A549 treated with CORT108297 at 1 μM for 4 hours (cell line): ENCODE measurements at places on chromosomes 7 and 10. TPM values are rescaled to one million over a fixed set of nuclear protein-coding genes. Genes with fewer than 3 reads are reported as not detected.

HECW1 gene
- total RNA-seq: 10.2 to 14.6 TPM (median 13.9 TPM) in 5 replicates

WAPL gene
- total RNA-seq: 14.3 to 17.8 TPM (median 15.1 TPM) in 5 replicates

PSD gene
- 0.18 to 0.60 TPM (median 0.46 TPM) in 5 replicates for total RNA-seq

TAS2R4 gene
- 0.08 to 0.21 TPM (median 0.13 TPM) in 5 replicates for total RNA-seq

PPP1R9A gene
- total RNA-seq: 3.1 to 4.9 TPM (median 4.0 TPM) in 5 replicates

SLC13A1 gene
- total RNA-seq: not detected in 5 replicates

BLNK gene
- not detected in 5 replicates for total RNA-seq

FAM25G gene
- 1.1 to 1.8 TPM (median 1.5 TPM) in 3 of 5 replicates, not detected in the others for total RNA-seq

CCL24 gene
- total RNA-seq: not detected in 5 replicates

BCL7B gene
- 60.4 to 77.9 TPM (median 68.9 TPM) in 5 replicates for total RNA-seq

CALCR gene
- total RNA-seq: 0.02 TPM in 1 of 5 replicates, not detected in the others

NPSR1 gene
- total RNA-seq: not detected in 5 replicates

AVPI1 gene
- total RNA-seq: 67.2 to 122 TPM (median 92.9 TPM) in 5 replicates
